A549 treated with GW870086 at 1 μM for 4 hours (cell line): ENCODE measurements at places on chromosomes 2 and 18. TPM values are rescaled to one million over a fixed set of nuclear protein-coding genes. Genes with fewer than 3 reads are reported as not detected.

Gene GRB14
- 6.2 to 8.4 TPM (median 6.8 TPM) in 5 replicates for total RNA-seq

Gene VWC2L
- total RNA-seq, result not detected in 5 replicates

Gene SLC14A1
- not detected in 5 replicates for total RNA-seq

Gene RGPD3
- total RNA-seq, result 0.07 to 0.14 TPM (median 0.13 TPM) in 5 replicates

Gene GAREM1
- total RNA-seq, result 4.9 to 6.9 TPM (median 6.1 TPM) in 5 replicates

Gene DUSP19
- total RNA-seq, result 0.37 to 0.79 TPM (median 0.68 TPM) in 5 replicates

Gene ME2
- 33.1 to 38.7 TPM (median 35.9 TPM) in 5 replicates for total RNA-seq

Gene REG1B
- not detected in 5 replicates for total RNA-seq

Gene KCNJ3
- not detected in 5 replicates for total RNA-seq

Gene ARHGAP15
- 0.25 TPM in 1 of 5 replicates, not detected in the others for total RNA-seq

Gene ALMS1
- 7.8 to 10.3 TPM (median 8.0 TPM) in 5 replicates for total RNA-seq

Gene FAM124B
- total RNA-seq, result 0.05 TPM in 1 of 5 replicates, not detected in the others

Gene FAHD2B
- total RNA-seq, result 10.4 to 11.9 TPM (median 11.6 TPM) in 5 replicates

Gene DNAJC10
- 55.2 to 77.8 TPM (median 70.5 TPM) in 5 replicates for total RNA-seq

Gene LRATD1
- 0.02 to 0.09 TPM (median 0.05 TPM) in 4 of 5 replicates, not detected in the other for total RNA-seq

Gene FAM228A
- total RNA-seq, result not detected in 5 replicates

Gene ELOA2
- not detected in 5 replicates for total RNA-seq

Gene UBXN2A
- 18.6 to 24.5 TPM (median 23.6 TPM) in 5 replicates for total RNA-seq

Gene MEP1B
- 0.05 TPM in 1 of 5 replicates, not detected in the others for total RNA-seq

Gene POTEC
- total RNA-seq, result not detected in 5 replicates

Gene KCNIP3
- total RNA-seq, result 1.1 to 1.6 TPM (median 1.3 TPM) in 5 replicates

Gene ZFP36L2
- total RNA-seq, result 27.9 to 38.2 TPM (median 36.2 TPM) in 5 replicates

Gene TPO
- total RNA-seq, result 0.07 to 0.27 TPM (median 0.08 TPM) in 3 of 5 replicates, not detected in the others

Gene LIMS2
- total RNA-seq, result 6.6 to 10.4 TPM (median 7.0 TPM) in 5 replicates

Gene ZNF407
- total RNA-seq, result 2.5 to 2.7 TPM (median 2.7 TPM) in 5 replicates

Gene LYPD6B
- total RNA-seq, result not detected in 5 replicates

Gene COBLL1
- 3.9 to 5.8 TPM (median 4.6 TPM) in 5 replicates for total RNA-seq

Gene DNER
- total RNA-seq, result 7.5 to 11.5 TPM (median 9.1 TPM) in 5 replicates

Gene NEUROD1
- total RNA-seq, result not detected in 5 replicates

Gene NAPG
- total RNA-seq, result 8.4 to 12.2 TPM (median 11.2 TPM) in 5 replicates

Gene ROCK2
- 18.3 to 28.2 TPM (median 26.7 TPM) in 5 replicates for total RNA-seq

Gene CTAGE1
- total RNA-seq, result not detected in 5 replicates

Gene ZSWIM2
- total RNA-seq, result not detected in 5 replicates

Gene CFC1B
- not detected in 5 replicates for total RNA-seq

Gene AGFG1
- 94.3 to 131 TPM (median 123 TPM) in 5 replicates for total RNA-seq

Gene ITGAV
- total RNA-seq, result 45.2 to 99.2 TPM (median 86.3 TPM) in 5 replicates

Gene RABL2A
- total RNA-seq, result 5.7 to 10.0 TPM (median 7.9 TPM) in 5 replicates

Gene APCDD1
- total RNA-seq, result not detected in 5 replicates

Gene RAB6C
- not detected in 5 replicates for total RNA-seq

Gene IKZF2
- total RNA-seq, result 0.13 to 0.41 TPM (median 0.25 TPM) in 5 replicates

Gene PLEK
- total RNA-seq, result 0.06 TPM in 1 of 5 replicates, not detected in the others

Gene SLC9A2
- total RNA-seq, result 2.9 to 3.7 TPM (median 3.1 TPM) in 5 replicates

Gene KCNG2
- not detected in 5 replicates for total RNA-seq

Gene TGFA
- total RNA-seq, result 4.4 to 5.2 TPM (median 4.7 TPM) in 5 replicates

Gene PTPRN
- total RNA-seq, result 0.95 to 1.9 TPM (median 1.5 TPM) in 5 replicates

Gene SCYGR4
- not detected in 5 replicates for total RNA-seq

Gene GBX2
- 1.9 to 4.1 TPM (median 3.0 TPM) in 5 replicates for total RNA-seq

Gene BOK
- total RNA-seq, result 23.4 to 34.1 TPM (median 33.3 TPM) in 5 replicates
